ENCODE measurements at places on chromosomes 7 and 10.
A peak's percentile ranks its signal among the peaks of the same experiment; 100 is the strongest.

DNA sequence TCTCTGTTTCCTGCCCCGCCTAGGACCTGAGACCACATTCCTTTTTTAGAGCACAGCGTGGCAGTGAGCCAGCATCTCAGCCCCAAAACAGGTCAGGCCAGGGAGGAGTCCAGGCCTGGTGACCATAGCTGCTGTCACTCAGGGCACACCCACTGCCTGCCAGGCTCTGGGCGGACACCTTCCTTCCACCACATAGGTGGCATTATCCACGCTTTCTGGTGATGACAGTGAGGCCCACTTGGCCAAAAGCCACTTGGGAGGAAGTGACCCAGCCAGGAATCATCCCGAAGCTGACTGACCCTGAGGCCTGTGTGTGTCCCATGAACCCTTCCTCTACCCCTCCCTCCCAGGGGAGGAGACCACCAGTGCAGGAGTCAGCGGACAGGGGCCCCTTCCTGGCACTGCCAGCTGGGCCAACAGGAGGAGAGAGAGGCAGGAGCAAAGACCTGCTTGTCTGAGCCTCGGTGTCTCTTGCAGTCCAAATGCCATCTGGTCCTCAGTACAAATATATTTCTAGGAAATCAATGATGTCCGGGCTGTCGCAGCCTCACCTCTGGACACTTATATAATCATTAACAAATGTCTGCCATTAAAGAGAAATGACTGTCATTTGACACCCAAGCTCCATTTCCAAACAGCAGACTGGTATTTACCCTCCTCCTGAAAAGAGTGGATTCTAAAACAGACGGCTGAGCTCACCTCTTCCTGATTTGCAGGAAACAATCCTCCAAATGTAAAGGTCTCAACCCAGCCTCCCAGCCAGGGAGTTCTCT, 63.0 kb downstream of the ABRAXAS2 start:
- no peak for DNase-seq

DNA sequence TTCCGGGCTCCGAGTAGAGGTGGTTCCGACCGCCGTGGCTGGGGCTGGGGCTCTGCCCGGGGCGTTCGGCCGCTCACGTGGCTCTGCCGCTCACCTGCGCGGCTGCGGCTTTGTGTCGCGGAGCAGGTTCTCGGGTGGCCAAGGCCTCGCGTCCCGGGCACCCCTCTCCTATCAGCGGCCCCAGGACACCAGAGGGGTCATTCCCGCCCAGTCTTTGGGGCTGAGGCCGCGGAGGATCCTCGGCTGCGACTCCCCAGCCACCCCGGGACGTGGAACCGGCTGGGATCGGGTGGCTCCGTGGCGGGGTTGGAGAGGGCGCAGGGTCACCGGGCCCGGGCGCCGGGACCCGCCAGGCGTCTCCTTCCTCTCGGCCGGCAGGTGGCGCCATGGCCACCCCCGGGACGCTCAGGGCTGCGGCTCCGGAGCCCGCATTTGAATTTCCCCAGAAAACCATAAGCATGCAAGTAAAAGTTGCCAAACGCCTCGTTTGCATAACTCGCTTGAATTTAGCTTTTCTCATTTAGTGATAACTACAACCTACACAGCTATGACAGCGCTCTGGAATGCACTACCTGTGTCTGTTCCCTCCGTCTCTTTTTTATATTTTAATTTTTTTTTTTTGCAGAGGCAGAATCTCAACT, 1.2 kb downstream of the COL26A1 start:
- peak; percentile 43 for DNase-seq

DNA sequence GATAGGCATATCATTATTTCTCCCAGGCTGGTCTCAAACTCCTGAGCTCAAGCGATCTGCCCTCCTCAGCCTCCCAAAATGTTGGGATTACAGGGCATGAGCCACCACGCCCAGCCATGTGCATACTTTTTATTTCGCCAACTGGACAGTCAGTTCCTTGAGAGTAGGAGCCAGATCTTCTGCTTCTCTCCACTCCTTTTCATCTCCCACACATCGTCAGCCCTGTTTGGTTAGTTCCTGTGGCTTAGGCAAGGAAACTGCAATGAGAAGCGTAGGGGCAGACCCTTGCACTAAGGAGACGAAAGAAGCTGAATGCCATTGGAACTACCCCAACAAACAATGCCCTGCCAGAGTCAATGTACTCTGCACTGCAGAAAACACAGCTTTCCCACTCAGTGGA, 178.2 kb downstream of the TRIL start:
- DNase-seq = no peak

- no peak for DNase-seq
Measured at GRCh38 chr10:120732643-120733313, 118.4 kb upstream of the WDR11 start.

DNA sequence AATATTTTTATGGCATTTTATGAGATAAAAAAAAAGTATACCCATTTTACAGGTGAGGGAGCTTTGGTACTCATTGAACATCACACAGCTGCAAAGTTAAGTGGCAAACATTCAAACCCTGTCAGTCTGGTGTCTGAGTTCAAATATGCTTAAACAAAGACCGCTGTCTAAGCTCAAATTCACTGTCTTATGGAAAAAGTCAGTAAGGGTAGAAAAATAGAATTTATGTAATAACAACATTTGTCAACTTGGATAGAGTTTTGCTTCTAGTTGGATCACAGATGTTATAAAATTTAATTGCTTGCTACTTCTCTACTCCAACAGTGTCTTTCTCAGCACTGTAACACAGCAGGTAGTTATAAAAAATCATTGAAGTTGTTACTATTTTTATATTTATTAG, 161.7 kb upstream of the CSTF2T start:
- DNase-seq = no peak

DNA sequence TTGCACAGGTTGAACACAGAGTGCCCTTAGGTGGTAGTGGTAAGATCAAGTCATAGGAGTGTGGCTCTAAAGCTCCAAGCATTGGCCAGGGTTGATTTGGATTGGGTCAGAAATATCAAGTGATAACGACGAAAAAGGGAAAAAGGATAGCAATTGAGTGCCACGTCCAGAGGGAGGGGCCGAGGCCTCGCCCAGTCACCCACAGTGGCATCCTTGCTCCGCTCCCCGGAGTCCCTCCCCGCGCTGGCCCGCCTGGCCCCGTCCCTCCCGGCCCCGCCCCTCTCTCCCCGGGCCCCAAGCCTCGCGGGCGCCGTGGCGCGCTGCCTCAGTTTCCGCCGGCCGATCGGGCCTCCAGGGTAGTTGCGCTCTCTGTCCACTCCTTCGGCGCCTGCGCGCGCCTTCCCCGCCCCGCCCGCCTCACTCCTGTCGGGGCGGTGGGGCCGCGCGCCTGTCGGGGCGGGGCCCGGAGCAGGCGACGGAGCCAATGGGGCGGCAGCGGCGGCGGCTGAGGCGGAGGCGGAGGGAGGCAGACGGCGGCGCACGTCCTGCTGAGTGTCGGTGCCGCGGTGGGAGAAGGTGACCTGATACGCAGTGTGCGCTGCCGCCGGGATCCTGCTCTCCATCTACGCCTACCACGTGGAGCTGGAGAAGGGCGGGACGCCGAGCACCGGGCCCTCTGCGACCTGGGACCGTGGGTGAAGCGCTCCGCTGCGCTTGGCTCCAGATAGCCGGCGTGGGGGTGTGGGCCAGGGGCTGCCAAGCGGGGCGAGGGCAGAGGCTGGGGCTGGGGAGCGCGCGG, 209.1 kb upstream of the ZNF722 start:
- DNase-seq = no peak

GRCh38 chr7:140165422-140165821, 11.4 kb downstream of the KDM7A start:
- DNase-seq = no peak

- no peak for DNase-seq
Measured at GRCh38 chr7:5232485-5232837, 42.4 kb downstream of the WIPI2 start.

GRCh38 chr7:94391726-94392392, 2.8 kb upstream of the COL1A2 start:
- no peak for DNase-seq

- DNase-seq = no peak
Measured at GRCh38 chr7:112136271-112137008, 69.8 kb downstream of the DOCK4 start.

DNA sequence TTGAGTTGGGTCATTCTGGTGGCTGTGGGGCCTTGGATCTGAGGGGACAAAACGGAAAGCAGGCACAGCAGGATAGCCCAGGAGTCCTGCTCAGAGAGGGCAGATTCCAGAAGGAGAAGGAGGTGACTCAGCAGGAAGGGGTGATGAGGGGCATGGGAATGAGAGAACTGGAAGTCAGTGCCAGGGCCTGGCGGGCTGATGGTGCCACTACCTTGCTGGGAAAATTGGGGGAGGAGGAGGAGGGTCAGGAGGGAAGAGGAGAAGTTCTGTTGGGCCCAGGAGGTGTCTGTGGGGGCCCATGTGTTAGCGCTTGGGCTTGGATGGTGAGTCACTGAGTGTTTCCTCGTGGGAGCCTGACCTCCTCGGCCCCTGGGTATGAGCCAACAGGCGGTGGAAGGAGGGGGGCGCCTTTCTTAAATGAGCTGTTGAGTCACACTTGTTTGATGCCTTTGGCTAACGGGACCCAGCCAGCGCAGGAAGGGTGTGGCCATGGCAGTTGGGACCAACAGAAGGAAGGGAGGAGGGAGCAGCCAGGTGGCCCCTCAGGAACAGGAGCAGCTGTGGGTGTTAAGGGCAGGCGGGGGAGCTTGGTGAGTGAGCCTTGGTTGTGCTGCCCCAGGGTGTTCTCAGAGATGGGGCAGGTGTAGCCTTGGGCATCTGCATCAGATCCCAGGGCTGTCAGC, 130.0 kb upstream of the BTBD16 start:
- DNase-seq = no peak

- DNase-seq = no peak
Measured at GRCh38 chr7:130426564-130426963, 14.3 kb downstream of the CEP41 start.

GRCh38 chr10:21330628-21331020, 194.9 kb downstream of the SKIDA1 start:
- DNase-seq = no peak

DNA sequence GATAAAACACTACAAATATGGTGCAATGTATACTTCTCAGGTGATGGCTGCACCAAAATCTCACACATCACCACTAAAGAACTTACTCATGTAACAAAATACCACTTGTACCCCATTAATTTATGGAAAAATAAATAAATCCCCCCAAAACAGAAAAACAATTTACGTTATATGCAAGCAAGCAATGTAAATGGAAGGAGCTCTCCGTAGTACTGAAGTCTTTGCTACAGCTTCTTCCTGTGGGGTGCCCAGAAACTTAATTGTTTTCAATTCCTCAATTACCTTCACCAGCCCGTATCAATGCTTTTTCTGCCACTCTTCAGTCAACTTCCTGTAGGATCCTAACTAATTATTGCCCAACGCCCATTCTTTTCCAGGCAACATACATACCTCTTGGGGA, 138.1 kb downstream of the RELN start:
- no peak for DNase-seq

- DNase-seq = no peak
Measured at GRCh38 chr7:139626817-139627216, 103.3 kb downstream of the CLEC2L start.

GRCh38 chr10:113853578-113854012, 287 bp downstream of the DCLRE1A start:
- DNase-seq = no peak

DNA sequence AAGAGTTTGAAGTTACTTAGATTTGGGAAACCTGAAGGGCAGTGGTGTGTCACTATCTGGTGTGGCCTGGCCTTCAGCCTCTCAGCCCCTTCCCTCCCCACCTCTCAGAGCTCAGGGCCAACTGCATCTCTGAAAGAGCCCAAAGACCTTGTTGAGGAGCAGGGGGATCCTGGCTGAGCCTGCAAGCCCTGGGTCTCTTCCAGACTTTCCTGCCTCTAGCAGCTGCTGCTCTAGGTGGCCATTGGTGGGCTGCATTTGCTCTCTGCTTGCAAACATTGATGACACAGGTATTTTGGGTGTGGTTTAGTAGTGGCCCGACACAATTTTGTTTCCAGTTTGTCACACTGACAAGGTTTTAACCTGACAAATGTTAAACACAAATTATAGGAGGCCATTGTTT, 3.1 kb upstream of the UPP1 start:
- no peak for DNase-seq

- no peak for DNase-seq
Measured at GRCh38 chr10:26502986-26503385, 64.8 kb downstream of the APBB1IP start.

GRCh38 chr7:129143724-129144094, 798 bp upstream of the TSPAN33 start:
- no peak for DNase-seq

DNA sequence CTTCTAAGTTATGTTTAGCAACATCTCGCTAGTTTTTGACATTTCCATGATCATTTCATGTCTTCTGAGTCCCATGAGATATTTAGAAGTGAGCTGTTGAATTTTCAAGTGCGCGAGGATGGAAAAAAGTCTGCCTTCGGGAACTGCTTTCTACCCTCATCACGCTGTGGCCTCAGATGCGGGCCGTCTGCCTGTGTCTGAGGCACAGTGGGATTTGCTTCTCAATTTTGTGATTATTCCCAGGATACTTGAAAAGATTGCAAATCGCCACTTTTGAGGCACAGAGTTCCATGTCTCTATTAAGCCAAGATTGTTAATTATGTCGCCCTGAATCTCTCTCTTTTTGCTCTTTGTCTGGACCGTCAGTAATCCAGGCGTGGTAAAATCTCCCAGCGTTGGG, 30.8 kb upstream of the NKX6-2 start:
- no peak for DNase-seq

GRCh38 chr7:14936554-14936953, 34.0 kb upstream of the DGKB start:
- no peak for DNase-seq

GRCh38 chr7:5549096-5549763, 125.6 kb upstream of the TNRC18 start:
- no peak for DNase-seq

DNA sequence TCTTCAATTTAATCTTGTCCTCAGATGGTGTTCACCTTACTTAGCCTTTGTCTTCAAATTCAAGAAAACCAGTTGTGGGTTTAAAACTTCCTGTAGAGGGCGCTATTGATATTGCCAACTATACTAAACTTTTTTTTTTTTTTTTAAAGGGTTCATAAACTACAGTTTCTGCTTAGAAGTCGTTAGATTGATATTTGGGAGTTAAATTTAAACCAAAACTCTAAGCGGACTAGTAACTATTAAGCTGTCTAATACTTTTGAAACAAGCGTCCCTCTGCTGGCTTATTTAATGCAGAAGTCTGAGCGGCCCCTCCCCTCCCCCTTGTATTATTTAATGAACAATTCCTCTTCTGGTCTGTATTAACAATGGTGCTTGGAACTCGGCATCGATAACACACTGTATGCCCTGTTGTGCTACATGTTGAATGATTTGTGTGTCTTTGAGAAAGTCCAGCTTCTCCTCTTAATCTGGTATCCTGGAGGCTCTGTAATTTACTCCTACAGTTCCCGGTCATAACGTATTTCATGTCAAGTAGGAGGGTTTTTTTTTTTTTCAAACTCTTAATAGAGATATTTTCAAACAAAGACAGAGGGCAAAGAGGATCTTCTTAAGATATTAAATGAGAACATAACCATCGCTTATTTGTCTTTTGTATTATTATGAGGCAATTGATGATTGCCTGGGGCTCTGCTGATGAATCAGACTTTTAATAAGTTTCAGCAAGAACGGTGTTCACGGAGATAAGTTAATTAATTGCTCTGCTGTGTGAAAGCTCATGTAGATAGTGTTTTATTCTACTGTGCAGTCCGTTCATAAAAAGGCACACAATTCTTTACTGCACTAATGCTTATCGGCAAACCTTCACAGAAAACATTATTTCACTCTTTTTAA, 22.6 kb upstream of the CREB5 start:
- DNase-seq = no peak
